NCI-H526 (cell line): ENCODE measurements at places on chromosomes 2 and 18.
A peak's percentile ranks its signal among the peaks of the same experiment; 100 is the strongest.

GRCh38 chr2:42569116-42569711, 782 bp downstream of the MTA3 start:
- peak; percentile 21 for DNase-seq

- DNase-seq = no peak
These were observed 121.6 kb downstream of the NFATC1 start for GRCh38 chr18:79517341-79517740.

- no peak for DNase-seq
These were observed 159.3 kb downstream of the GFPT1 start for GRCh38 chr2:69227716-69228115.

DNA sequence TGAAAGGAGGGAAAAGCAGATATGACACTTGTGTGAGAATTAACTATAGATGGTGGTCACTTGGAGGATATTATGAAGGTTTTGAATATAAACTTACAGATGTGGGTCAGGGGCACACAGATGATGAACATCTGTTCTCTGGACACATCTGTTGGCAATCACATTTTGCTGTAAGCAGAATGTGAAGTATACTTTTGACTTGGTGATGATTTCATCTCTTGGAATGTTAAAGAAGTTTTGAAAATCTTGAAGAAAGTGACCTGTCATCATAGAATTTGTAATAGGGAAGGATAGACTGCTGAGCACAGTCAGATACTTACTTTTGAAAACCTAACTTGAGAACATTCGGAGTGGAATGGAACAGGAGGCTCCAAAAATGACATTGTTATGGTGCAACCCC, 40.2 kb downstream of the PIKFYVE start:
- DNase-seq = no peak

DNA sequence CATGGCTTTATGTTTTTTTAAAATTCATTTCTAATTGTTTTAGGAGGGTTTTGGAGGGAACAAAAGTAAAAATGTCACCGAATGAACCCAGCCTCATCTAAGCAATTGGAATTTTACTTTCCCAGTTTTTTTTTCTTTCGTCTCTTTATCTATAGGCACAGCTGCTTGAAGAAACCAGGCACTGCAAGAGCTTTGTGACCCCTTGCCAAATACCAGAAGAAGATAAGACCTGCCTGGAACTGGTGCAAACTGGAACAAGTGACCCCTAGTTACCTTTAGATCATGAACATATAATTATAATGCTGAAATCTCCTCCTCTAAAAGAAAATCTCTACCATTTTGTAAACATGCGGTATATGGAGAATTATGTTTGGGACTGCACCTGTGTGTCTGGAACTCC, 100.9 kb downstream of the TSN start:
- no peak for DNase-seq

DNA sequence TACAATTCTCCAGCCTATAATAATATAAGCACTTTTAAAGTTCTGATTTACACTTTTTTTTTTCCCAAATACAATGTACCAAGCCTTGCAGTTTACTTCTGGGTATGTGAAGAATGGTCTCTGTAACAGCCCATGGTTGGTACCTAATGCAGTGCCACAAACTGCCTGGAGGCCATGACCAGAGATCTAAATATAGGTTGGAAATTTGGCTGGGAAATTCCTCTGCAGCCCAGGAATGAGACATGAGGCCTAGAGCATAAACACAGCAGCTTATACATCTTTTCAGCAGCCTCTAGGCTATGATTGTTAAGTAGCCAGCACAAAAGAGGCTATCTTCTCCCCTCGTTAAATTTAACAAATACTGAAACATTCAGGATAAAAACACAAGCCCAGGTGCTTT, 432.0 kb upstream of the FAM98A start:
- peak; percentile 11 for DNase-seq

DNA sequence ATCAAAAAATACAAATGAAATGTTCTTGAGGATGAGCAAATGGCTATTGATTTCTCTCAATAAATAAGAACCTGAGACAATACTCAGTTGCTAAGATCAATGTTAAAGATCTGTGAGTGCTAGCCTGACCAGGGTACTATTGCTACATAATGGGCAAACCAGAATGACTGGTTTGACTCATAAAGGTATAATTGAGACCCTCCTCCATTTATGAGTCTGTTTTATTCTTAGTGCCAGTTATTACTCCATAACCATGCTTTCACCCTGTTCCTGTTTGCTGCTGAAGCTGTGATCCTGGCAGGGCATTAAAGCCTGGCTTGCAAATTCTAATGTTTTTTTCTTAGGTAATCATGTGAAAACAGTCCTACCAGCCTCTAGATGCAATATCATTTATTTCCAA, 56.6 kb upstream of the PPM1B start:
- no peak for DNase-seq

DNA sequence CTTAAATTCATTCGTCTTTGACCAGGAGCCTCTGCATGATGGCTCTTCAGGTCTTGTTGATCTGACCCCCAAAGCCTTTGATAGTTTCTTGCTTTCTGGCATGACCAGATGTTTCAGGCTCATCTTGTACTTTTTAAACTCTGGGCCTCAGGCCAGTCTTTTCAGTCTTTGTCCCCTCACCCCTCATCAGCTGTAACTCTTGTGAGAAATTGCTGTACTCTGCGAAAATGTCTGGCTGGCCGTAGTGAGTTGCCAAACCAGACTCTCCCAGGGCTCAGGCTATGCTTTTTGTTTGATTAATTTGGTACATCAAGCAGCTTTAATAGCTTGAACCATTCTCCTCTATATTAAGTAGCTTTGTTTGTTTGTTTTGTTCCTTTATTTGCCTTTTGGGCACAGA, 75.9 kb downstream of the BABAM2 start:
- no peak for DNase-seq

DNA sequence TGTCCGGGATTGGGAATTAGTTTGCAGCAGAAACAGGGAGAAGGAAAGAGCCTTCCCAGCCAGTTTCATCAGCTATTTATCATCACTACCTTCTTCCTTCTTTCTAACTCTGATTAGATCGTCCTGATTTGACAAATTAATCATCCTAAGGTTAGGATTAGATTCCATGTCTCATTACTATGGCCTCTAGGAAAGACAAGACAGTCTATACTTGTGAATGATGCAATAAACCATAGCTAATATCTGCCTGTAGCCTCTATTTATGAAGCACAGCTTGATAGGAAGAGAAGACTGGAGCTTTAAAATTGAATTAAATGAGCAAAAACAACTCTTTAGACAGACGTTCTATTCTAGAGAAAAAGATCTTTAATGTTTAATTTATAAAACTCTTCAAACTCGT, 25.2 kb upstream of the FRZB start:
- DNase-seq = no peak

- DNase-seq = peak; percentile 56
These were observed 17.1 kb upstream of the VPS4B start for GRCh38 chr18:63439334-63439733.

DNA sequence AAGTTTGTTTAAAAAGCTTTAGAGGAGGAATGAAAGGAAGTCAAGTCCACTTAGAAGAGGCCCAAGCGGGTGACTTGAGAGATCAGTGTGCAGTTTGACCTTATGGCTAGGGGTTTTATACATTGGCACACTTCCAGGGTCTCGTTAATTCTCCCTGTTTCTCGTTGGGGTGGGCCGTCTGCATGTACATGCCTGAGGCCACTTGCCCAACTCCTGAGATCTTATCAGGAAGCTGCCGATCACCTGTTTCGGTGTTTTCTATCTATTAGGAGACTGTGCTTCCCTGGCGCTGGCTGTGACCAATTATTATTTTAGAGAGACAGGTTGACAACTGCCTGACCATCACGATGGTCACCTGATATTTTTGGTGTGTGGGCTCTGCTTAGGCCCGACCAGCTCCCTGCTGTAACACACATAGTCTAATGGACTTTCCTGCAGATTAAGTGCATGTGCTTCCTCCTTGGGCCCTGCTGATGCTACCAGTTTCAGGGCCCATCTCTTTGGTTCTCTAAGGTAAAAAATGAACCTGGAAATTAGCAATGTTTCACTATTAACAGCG, 31.0 kb upstream of the MSH6 start:
- no peak for DNase-seq

DNA sequence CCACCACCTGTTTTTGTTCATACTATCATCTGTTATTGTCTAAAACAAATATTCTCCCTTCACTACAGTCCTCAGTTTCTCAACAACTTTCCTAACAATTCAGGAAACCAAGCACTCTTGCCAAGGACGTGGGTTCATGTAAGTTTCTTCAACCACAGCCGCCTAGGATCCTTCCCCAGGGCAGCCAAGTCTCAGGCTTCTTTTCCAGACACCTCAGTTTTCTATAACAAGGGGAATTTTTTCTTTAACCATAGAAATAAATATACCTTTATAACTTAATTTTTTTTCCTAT, 39.4 kb upstream of the AGPS start:
- no peak for DNase-seq

DNA sequence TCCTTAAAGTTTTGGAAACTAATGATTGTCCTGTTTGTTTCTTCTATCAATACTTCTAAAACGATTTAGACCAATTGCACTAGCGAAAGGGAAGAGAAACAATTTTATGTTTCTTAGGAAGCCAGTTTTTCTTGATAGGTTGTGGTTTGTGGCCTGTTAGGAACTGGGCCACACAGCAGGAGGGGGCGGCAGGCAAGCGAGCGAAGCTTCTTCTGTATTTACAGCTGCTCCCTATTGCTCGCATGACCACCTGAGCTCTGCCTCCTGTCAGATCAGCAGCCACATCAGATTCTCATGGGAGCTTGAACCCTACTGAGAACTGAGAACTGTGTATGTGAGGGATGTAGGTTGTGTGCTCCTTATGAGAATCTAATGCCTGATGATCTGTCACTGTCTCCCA, 201.5 kb upstream of the PXDN start:
- no peak for DNase-seq

- DNase-seq = no peak
These were observed 37.0 kb downstream of the SP100 start for GRCh38 chr2:230453006-230453405.

GRCh38 chr2:232925821-232926156, 55.7 kb downstream of the SNORC start:
- DNase-seq = no peak

GRCh38 chr18:28078849-28079248, 98.1 kb downstream of the CDH2 start:
- no peak for DNase-seq

GRCh38 chr2:126154256-126154785, 501.6 kb upstream of the GYPC start:
- no peak for DNase-seq

DNA sequence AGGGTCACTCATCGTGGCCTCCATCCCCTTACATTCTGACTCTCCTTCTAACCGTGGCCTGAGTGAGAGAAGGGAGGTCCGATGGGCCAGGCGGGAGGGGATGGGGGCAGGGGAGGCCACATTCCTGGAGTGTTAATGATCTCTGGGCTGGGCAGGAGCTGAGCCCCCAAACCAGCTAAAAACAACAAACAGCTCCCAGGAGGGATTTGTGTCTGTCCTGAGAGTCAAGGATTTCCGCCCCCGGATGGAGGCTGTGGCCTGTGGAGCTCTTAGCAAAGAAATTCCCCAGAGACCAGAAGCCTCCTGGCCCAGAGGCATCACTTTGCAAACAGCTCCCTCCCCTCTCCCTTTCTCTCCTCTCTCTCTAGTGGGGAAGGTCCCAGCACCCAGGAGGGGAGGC, 23.5 kb downstream of the EMX1 start:
- DNase-seq = peak; percentile 72

- DNase-seq = peak; percentile 62
These were observed 111.3 kb downstream of the ESCO1 start for GRCh38 chr18:21489119-21489750.

DNA sequence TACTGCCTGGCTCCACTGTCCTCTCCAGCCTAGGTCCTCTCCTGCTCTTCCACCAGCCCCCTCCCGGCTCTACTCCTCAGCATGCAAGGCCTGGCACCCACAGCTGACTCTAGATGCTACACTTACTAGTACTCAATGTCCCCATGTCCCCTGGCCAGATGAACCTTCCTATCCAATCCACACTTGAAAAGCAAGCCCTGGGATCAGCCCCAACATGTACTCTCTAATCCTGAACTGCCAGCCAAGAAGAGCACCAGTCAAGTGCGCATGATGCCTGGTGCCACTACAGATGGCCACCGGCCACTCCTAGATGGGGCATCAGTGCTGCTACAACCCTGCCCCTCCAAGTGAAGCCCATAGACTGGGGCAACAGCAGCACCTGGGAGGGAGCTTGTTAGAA, 168.2 kb downstream of the STK39 start:
- DNase-seq = no peak

GRCh38 chr2:47551800-47552525, 149.0 kb downstream of the MSH2 start:
- no peak for DNase-seq

DNA sequence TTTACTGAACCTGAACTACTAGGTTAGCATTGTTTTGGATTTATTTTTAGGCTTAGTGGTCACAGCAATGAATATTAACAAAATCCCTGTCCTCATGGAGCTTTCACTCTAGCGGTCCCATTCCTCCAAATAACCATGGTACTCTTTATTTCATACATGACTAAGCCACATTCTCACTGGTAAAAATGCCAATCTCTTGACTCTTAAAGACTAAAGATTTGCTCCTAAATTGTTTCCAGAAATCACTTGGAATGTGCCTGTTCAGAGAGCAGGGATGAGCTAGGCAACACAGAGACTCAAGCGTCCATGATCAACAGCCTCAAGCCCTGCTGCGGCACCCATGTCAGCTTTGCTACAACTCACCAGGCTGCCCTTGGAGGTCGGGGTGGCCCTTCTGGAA, 13.5 kb downstream of the LMAN1 start:
- DNase-seq = no peak

- DNase-seq = no peak
These were observed 45.6 kb upstream of the ANKRD44 start for GRCh38 chr2:197356136-197356535.

- no peak for DNase-seq
These were observed 41.5 kb downstream of the SCTR start for GRCh38 chr2:119482481-119483394.

DNA sequence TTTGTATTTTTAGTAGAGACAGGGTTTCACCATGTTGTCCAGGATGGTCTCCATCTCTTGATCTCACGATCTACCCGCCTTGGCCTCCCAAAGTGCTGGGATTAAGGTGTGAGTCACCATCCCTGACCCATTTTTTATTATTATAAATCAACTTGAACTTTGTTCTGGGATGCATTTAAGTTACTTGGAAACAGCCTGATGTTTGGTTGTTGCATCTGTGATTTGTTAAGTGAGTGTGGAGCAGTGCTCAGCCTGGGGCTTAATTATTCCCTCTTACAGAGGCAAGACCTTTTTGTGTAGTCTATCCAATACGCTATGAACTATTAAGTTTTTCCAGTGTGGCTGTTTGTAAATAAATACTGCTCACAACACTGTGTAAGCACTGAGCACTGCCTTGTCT, 32.6 kb downstream of the MTA3 start:
- DNase-seq = no peak

DNA sequence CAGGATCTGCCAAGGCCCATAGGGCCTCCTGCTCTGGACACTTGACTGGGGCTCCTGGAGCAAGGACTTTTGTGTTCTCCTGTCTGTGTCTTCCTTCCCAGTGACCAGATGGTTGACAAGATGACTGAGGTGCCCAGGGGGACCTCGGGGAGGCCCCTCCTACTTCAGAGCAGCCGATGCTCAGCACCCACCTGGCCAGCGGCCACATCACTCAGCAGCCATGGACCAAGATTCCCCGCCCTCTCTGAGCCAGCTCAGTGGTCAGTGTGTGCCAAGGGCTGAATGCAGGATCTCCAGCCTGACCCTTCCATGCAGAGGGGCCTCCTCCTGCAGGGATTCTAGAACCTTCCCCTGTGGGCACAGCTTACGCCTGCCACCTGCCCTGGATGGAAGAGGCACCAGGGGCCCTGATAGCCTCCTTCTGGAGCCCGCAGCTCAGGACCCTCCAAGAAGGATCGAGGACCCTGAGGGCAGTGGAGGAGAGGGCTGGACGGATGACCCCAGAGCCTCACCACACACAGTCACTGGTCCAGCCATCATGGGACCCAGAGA, 87.4 kb upstream of the GPC1 start:
- no peak for DNase-seq
